ENCODE measurements at places on chromosomes 4 and X. TPM values are rescaled to one million over a fixed set of nuclear protein-coding genes. Genes with fewer than 3 reads are reported as not detected.

ENPEP gene
- 26.7 TPM for total RNA-seq

SPARCL1 gene
- 118 TPM for total RNA-seq

CT45A1 gene
- total RNA-seq: not detected

ADGRG4 gene
- total RNA-seq: not detected

NAA11 gene
- not detected for total RNA-seq

TCEAL2 gene
- 0.39 TPM for total RNA-seq

GABRE gene
- total RNA-seq: 173 TPM

DUSP21 gene
- total RNA-seq: not detected

HPGD gene
- 34.6 TPM for total RNA-seq

PDZD11 gene
- 19.8 TPM for total RNA-seq

SCML2 gene
- total RNA-seq: 7.4 TPM

PTPN13 gene
- total RNA-seq: 78.6 TPM

ANXA3 gene
- 50.7 TPM for total RNA-seq

SHISA3 gene
- 2.3 TPM for total RNA-seq

GRCh38 chr4:8331575-8331955 is 62.0 kb downstream of the HTRA3 start:
- no peak for DNase-seq

DNA sequence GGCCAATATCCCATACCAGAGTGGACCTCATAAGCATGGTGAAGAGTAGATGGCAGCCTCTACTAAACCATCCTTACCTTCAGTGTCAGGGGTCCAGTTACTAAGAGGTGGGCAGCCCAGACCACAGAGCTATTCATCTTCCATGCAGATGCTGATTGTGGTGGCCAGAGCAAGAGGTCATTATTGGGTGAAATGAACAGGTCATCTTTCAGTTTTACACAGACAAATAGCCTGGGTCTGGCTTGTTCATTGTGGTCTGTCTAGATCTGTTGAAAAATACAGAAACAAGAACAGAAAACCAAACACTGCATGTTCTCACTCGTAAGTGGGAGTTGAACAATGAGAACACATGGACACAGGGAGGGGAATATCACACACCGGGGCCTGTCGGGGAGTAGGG is 71.3 kb downstream of the PAK3 start:
- DNase-seq: no peak

GRCh38 chr4:81337211-81337610 is 122.2 kb upstream of the PRKG2 start:
- DNase-seq: no peak

DNA sequence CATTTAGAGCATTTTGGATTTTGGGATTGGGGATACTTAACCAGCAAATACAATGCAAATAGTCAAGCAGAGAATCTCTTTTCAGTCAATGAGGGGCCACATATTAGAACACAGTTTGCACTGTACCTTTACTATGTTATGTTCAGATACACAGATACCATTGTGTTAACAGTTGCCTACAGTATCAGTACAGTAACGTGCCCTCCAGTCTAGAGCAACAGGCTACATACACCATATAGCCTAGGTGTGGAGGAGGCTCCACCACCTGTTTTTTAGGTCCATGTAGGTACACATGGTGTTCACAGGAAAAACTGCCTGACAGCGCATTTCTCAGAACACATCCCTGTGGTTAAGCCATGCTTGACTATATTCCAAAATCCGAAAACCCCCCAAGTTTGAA is 9.1 kb downstream of the GRPEL1 start:
- no peak for DNase-seq

DNA sequence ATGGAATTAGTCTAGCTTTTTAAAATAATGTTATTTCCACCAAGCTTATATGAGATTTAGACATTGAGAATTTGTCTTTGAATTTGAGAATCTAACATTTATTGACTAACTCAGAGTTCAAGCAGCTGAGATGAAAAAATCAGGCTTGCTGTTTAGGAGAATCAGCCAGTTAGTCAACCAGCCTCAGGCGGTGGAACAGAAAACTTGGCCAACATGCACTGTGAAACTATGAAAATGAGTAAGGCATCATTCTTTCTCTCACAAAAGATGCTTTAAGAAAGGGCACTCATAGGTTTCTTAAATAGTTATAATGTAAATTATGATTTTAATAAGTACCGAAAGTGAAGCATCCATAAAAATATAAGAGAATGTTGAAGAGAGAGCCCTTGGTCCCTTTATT is 84.2 kb downstream of the NFKB1 start:
- DNase-seq: no peak

- DNase-seq: no peak
Observed at GRCh38 chr4:149765630-149766029, 50.0 kb downstream of the IQCM start.

- no peak for DNase-seq
Observed at GRCh38 chr4:81392164-81392563, 79.5 kb downstream of the RASGEF1B start.

GRCh38 chr4:38902695-38903094 is 35.1 kb downstream of the FAM114A1 start:
- DNase-seq: no peak

- DNase-seq: no peak
Observed at GRCh38 chrX:34426334-34426733, 230.8 kb downstream of the TMEM47 start.

DNA sequence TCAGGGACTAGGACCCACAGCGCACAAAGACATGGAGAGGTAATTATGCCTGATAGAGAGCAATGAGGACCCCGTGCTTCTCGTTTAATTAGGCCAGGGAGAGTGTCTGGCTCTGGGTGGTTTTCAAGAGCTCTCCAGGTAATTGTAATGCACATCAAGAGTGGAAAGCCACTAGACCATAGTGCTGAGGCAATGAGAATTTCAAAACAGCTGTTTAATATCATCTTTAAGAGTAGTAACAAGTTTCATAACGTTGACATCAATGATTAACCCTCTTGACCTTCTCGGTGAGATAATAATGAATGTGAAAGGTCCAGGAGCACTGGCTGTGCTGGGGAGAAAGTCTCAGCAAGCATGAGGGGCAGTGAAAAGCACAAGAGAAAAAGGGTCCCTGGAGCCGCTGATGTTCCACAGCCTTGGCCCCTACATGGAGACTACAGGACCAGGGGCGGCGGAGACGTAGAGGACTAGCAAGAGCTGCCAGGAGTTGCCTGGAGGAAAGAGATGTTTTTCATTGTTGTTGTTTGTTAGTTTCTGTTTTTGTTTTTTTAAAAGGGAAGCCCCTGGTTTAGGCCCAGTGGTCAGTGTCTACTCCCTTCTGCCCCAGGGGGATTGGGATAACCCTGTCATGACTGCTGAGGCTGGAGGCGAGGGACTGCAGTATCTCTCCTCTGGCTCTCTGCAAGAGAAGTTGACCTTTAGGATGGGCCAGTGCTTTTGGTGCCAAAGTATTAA is 14.8 kb upstream of the CXCR3 start:
- DNase-seq: no peak

- DNase-seq: no peak
Observed at GRCh38 chr4:91485415-91485814, 818.4 kb upstream of the GRID2 start.

- DNase-seq: no peak
Observed at GRCh38 chrX:68932611-68933010, 103.8 kb downstream of the EFNB1 start.

DNA sequence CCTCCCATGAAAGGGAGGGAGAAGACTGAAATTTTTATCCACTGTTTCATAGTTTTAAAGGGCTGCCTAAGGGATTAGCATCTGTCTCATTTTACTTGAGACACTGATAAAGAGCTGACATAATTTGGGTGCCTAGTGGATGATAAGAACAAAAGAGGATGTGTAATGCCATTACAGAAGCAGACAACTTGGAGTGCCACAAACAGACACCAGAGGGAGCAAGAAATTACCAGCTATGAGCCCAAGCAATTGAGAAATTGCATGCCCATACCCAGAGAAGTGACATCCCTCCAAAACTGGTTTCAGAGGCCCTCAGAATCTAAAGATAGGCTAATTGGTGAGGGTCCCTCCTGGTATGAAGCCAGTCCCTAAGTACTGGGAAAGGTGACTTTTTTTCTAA is 38.5 kb upstream of the POU3F4 start:
- DNase-seq: no peak

DNA sequence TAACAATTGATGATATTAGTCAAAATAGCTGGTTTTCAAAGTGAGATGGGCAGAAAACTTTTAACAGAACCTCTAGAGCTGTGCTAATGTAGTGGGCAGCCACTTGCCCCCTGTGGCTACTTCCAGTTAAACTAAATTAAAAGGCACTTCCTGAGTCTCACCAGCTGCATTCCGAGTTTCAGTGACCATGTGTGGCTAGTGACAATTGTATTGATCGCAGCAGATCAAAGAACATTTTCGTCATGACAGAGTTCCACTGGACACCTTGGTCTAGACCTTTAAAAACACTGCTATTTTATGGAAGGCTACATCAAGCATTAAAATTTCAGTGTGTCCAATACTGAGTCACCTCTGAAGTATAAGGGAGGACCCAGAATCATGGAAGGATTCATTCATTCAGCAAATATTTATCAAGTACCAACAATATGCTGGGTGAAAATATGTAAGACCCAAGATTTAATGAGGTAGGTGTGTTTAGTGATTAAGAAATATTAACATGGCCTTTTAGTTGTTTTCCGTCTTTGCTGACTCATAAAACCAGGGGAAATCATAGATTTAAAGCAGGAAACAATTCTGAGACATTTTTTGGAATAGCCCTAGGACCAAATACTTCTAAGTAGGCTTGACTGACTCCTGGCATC is 5.1 kb upstream of the FAT1 start:
- DNase-seq: no peak

- no peak for DNase-seq
Observed at GRCh38 chrX:17560385-17560784, 176.9 kb upstream of the SCML1 start.

DNA sequence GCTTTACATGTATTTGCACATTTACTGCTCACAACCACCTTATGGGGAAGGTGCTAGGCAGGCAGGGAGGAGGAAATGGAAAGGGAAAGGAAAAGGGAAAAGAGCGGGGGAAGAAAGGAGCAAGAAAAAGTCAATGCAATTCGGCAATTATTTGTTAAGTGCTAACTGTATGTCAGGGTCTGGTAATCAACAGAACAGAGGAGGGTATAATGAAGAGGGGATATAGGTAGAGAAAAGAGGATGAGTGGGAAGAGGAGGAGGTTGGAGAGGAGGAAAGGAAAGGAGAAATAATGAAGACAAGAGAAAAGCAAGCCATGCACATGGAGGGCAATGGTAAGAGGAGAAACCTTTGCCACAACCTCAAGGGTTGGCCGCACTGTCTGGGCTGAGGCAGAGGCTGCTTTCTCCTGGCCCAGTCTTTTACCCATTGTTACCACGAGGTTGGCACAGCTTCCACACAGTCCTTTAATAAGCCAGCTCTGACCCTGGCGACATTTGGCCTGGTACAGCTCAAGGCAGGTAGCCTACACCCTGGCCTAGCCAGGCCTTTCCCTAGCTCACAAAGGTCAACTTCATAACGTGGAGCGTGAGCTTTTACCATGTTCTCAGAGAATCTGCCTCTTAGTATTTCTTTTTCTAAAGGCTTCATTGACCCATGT is 836 bp downstream of the BTK start:
- no peak for DNase-seq

DNA sequence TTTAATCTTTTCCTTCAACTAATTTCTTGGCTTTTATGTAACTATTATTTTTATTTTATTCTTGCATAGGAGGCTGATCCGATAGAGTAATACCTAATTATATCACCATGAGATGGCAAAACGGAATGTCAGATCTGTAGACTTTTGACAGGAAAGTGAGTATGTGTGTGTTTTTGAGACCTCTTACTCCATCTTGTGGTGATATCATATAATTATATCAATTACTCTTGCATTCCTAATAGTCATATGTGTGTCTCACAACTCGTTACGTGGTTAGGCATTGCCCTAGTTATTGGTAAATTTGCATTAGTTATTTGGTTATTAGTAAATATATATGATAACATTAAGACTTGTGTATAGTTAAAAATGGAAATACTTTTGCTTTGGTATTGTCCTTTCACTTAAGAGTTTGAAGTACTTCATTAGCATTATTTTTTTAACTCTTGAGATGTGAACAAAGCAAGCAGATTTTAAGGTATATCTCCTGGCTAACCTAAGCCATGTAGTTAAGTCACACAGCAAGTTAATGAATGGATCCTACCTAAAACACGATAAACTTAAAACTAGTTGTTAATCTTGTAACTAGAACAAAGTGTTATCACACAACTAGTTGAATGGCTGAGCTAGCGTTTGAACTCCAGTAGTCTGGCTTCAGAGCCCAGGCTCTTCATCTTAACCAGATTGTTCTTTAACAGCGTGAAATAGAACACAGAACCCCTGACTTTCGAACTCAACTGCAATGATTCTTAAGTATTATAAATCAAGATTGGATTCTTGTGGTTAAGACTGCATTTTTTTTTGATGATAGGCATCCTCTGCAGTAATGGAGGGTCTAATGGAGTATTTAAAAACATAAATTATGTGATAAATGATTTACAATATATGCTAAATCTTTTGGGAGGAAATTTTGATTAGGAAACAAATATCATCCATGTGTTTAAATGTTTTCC is 67.1 kb downstream of the PGRMC2 start:
- no peak for DNase-seq

- DNase-seq: no peak
Observed at GRCh38 chrX:36609616-36610585, 398.3 kb upstream of the FAM47C start.

DNA sequence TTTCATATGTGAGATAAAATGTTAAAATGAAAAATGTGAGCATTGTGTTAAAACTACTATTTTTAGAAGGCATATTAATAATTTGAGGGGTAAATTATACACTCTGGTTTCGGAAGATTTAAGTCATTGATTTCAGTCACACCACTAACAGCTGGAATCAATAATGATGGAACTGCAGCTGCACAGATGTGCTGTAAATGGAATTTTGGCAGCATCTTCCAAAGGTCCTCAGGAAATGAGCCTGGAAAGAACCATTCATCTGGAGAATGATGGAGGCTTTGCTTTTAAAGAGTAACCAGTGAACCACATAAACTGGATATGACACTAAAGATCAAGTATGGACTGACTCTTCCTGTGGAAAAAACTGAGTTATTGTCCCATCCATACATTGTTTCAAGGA is 759.0 kb upstream of the EPHA5 start:
- DNase-seq: peak; percentile 3

DNA sequence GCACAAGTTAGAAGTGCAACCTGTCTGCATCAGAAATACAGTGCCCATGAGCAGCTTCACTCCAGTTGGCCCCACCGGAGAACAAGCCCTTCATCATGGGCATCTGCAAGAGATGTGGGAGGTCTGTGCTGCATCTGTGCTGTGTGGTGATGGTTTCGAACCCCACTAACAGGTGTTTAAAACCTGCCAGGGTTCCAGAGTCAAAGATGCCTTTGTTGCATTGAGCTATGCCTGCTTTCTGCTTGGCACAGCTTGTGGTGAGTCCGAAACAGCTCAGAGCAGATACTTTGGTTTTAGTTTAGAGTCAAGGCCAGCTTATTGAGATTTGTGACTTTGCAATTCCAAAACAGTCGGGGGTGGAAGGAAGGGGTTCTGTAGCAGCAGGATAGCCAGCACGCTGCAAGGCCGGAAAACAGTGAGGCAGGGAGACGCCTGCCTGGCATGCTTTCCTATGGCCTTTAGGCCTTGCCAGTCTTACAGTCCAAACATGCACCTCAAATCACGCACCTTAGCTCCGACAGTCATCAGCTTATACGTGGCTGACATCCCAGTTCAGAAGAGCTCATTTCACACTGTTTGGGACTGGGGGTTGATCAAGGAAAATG is 21.8 kb downstream of the MAGEA9 start:
- no peak for DNase-seq
